ENCODE measurements at places on chromosomes 2 and 18.

DNA sequence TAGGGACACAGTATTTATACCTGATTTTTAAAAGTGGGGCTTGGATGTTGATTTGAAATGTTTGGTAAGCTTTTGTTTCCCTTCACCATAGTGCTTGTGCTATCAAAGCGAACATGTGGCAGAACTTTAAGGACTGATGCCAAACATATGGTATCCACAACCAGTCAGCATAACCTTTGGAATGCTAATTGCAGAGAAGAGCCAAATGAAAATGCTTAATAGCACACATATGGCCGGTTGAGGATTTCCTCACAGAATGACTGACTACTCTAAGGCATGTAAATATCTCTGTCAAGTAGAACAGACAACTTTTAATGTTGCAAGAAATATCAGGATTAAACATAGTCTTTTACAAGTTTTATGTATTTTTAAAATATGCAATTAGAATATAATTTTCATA is 120.9 kb upstream of the COL3A1 start:
- DNase-seq: no peak

- DNase-seq: no peak
Measured at GRCh38 chr18:1464444-1465217, 560.0 kb downstream of the ADCYAP1 start.

DNA sequence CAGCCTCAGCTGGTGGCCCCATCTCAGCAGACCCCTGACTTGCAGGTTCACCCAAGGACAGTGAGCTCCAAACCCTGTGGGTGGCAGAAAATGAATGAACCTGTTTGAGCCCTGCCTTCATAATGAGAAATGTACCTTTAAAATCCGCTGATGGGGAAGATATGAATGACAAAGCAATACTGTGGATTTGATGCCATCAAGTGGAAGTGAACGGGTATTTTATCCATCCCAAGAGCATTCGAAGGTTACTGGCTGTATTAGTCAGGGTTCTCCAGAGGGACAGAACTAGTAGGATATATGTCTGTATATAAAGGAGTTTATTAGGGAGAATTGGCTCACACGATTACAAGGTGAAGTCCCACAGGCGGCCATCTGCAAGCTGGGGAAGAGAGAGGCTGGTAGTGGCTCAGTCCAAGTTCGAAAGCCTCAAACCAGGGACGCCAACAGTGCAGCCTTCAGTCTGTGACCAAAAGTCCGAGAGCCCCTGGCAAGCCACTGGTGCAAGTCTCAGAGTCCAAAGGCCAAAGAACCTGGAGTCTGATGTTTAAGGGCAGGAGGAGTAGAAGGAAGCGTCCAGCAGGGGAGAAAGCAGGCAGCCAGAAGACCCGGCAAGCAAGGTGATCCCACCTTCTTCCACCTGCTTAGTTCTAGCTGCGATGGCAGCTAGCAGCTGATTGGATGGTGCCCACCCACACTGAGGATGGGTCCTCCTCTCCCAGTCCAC is 32.1 kb downstream of the TOGARAM2 start:
- no peak for DNase-seq

DNA sequence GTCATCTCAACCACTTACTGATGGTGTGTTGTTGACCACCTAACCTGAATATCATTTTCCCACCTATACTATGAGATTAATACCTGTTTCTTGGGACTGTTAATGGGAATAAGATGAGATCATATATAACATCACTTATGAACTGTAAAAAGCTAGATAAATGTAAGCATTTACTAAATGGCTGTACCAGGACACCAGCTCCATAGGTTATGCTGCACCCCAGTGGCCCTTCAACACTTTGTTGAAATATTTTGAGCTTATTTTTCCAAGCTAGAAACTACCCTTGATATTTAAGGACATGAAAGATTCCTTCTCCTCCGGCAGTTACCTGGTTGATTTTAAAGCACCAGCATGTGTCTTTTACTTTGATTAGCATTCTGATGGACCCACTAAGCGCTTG is 138.0 kb upstream of the CDCA7 start:
- no peak for DNase-seq

- no peak for DNase-seq
Measured at GRCh38 chr2:147917161-147917560, 72.3 kb downstream of the ACVR2A start.

DNA sequence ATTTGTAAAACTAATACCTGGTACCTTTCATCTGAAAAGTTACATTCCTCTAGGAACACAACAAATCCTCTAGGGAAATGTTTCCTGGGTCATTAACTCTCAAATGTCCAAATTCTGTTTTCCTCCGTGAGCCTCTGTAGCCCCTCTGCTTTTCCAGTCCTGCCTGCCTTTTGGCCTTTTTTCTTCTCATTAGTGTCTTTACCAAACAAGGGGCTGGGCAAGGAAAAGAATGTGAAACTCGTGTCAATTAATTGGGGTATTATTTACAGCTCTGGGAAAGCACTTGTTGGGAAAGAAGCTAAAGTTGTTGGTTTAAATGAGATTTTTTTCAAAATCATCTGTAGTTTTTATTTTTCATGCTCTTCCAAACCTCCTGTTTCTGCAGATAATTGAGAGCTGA is 198.1 kb upstream of the NRP2 start:
- no peak for DNase-seq

- DNase-seq: no peak
Measured at GRCh38 chr2:118197011-118197675, 108.9 kb downstream of the INSIG2 start.

DNA sequence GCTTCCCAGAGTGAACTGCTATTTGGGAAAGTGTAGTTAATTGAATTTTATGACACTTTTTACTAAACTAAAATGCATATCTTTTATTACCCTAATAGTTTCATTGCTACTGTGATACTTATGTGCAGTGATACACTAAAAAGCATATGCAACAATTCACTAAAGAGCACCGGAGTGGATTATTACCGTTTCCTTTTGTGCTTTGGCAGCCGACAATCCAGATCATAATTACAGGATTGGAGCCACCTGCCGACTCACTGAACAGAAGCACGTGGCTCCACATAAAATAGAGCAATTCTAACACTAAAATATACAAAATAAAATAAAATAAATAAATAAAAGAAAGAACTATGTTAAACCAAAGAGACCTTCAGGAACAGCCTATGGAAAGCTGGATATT is 583.4 kb downstream of the NRXN1 start:
- DNase-seq: no peak

GRCh38 chr2:28021898-28022297 is 131.4 kb downstream of the BABAM2 start:
- DNase-seq: no peak

GRCh38 chr2:158969162-158969714 is 798 bp downstream of the TANC1 start:
- no peak for DNase-seq

DNA sequence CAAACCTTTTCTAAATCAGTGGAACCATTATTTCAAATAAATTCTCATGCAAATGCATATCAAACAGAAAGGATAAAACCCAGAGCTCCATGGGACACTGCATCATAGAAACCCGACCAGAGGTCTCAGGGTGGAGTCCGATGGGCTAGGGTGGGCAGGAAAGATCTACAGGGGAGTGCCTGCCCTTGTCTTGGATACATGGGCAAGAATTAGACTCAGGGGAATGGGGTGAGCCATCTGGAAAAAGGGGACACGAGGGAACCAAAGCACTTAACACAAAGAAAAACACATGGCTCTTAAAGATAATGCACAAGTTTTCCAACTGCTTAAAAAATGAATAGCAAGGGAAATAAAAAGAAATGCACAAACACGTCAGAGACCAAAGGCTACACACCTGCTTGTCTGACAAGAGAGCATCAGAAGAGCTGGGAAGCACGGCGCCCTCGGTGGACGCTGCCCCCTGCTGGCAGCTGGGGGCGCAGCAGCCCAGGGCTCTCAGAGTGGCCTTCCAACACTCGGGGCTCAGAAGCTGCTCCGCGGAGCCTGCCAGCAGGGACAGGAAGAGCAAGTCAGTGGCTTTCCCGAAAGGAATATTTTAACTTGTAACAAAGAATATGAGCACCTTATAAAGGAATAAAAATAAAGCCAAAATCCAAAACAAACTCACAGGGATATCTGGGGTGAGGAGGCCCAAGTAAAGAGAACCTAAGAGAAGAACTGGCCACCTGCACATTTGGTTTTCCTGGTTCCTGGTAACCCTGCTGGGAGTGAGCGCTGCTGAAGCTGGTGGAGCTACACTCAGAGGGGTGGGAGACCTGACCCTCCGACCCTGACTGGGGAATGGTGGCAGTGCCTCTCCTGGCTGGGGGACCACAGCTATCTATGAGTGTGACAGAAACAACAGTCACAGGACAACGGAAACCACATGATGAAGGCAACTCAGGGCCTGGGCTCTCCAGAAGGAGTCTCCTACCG is 54.5 kb downstream of the SIGLEC15 start:
- peak; percentile 40 for DNase-seq

GRCh38 chr2:33375054-33375453 is 101.4 kb upstream of the RASGRP3 start:
- DNase-seq: no peak

GRCh38 chr2:135311268-135311667 is 219.8 kb downstream of the ZRANB3 start:
- no peak for DNase-seq

- no peak for DNase-seq
Measured at GRCh38 chr18:7945882-7946281, 378.8 kb downstream of the PTPRM start.

DNA sequence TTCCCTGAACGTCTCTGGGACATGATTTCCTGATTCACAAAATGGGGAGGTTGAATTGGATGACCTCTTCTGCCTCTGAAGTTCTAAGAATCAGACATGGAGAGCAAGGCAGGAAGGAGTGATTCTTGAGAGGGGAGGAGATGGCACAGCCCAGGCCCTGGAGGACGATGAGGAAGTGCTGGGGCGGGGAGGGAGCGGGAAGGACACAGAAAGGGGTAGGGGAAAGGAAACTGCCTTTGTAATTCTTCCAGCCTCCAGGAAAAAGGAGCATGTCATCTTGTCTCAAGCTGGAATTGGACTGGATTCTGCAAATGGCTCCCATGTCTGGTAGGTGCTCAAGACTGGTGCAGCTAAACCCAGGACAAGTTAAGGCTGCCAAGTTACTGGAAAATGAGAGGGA is 97.0 kb upstream of the NCK2 start:
- no peak for DNase-seq

GRCh38 chr2:98809878-98810587 is 79.1 kb upstream of the MGAT4A start:
- DNase-seq: no peak

All from stimulated activated CD4-positive, alpha-beta T cell treated with anti-CD3 and anti-CD28 coated beads, TNF-alpha, amount 100 ng/mL, for 24 hours (primary cell).